T-helper 2 cell treated with Interferon-gamma antibody and Interleukin-4, amounts not matched to agents 5 μg/mL and 100 μg/mL, for 36 hours (primary cell): ENCODE measurements at places on chromosomes 16 and 17.

- no peak overlapping the region for H3K27ac ChIP-seq
- peaks cover 2% of the 10 kb centered on the region for H3K4me1 ChIP-seq
- H3K4me3 ChIP-seq = no peak overlapping the region
- no peak for DNase-seq
- no peaks in the 10 kb centered on the region for H3K36me3 ChIP-seq
Observed at GRCh38 chr17:35740216-35740615, 8.8 kb downstream of the RASL10B start.

- H3K27ac ChIP-seq = no peak overlapping the region
- H3K4me1 ChIP-seq = peaks cover 3% of the 10 kb centered on the region
- peaks cover 4% of the 10 kb centered on the region for H3K27me3 ChIP-seq
- no peaks in the 10 kb centered on the region for H3K36me3 ChIP-seq
- DNase-seq = no peak
Observed at GRCh38 chr17:13869331-13869940, 199.9 kb upstream of the COX10 start.

DNA sequence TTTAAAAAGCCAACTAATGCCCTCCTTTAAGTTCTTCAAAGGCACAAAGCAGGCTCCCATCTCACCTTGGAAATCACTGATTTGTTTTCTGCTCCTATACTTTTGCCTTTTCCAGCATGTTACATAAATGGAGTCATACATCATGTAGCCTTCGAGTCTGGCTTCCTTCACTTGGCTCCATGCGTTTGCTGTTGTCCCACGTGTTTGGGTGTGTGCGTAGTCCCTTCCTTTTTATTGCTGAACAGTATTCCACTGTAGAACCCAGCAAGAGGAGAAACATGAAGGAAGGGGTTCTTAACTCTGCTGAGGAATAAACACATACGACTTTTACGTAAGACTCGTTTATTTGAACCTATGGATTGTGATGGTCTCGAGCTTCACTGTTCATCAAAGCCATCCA, 82.0 kb downstream of the GPRC5B start:
- H3K4me1 ChIP-seq = peaks cover 9% of the 10 kb centered on the region
- no peak overlapping the region for H3K27ac ChIP-seq
- peaks cover 11% of the 10 kb centered on the region for H3K36me3 ChIP-seq
- no peaks in the 10 kb centered on the region for H3K27me3 ChIP-seq
- no peak overlapping the region for H3K4me3 ChIP-seq
- no peak for DNase-seq

- no peak for DNase-seq
- H3K4me3 ChIP-seq = no peak overlapping the region
- H3K36me3 ChIP-seq = peaks cover 44% of the 10 kb centered on the region
- peaks cover 37% of the 10 kb centered on the region for H3K4me1 ChIP-seq
- no peaks in the 10 kb centered on the region for H3K27me3 ChIP-seq
- peak overlapping the region; percentile 58 for H3K27ac ChIP-seq
Observed at GRCh38 chr17:59627770-59628171, 8.1 kb downstream of the CLTC start.

DNA sequence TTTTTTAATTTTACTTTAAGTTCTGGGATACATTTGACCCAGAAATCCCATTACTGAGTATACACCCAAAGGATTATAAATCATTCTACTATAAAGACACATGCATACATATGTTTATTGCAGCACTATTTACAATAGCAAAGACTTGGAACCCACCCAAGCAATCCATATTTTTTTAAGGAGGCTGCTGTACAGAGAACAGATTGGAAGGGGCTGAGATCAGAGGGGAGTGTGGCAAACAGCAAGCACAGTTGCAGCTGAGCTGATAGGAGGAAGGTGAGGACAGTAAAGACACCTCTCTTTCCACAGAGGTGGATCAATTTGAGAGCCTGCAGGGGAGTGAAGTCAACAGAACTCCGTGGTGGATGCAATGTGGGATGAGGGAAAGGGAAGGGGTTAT, 10.2 kb upstream of the TMEM238L start:
- no peak overlapping the region for H3K27ac ChIP-seq
- H3K4me1 ChIP-seq = no peaks in the 10 kb centered on the region
- DNase-seq = no peak

- no peak overlapping the region for H3K4me3 ChIP-seq
- H3K27me3 ChIP-seq = no peaks in the 10 kb centered on the region
- H3K4me1 ChIP-seq = no peaks in the 10 kb centered on the region
Observed at GRCh38 chr16:74309789-74310781, 13.5 kb downstream of the PSMD7 start.

DNA sequence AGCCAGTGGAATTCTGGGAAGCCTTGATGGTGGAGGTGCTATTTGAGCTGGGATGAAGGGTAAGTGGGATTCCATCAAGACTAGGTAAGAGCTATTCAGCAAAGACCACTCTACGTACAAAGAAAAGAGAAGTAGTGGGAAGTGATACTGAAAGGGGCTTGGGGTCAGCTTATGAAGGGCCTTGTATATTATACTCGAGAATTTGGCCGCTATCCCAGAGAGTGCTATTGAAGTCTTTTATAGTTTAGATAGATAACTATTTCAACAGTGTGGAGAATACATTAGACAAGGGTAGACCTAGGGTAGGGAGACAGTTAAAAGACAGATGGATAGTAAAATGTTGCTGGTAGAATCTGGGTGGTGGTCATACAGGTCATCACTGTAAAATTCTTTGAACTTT, 10.3 kb downstream of the DNAH2 start:
- no peak overlapping the region for H3K4me3 ChIP-seq
- H3K36me3 ChIP-seq = no peaks in the 10 kb centered on the region
- no peak overlapping the region for H3K27ac ChIP-seq

GRCh38 chr16:80615735-80616134, 74.9 kb downstream of the DYNLRB2 start:
- H3K36me3 ChIP-seq = peaks cover 19% of the 10 kb centered on the region
- no peak overlapping the region for H3K27ac ChIP-seq
- H3K4me1 ChIP-seq = peaks cover 5% of the 10 kb centered on the region
- H3K4me3 ChIP-seq = no peak overlapping the region
- no peak for DNase-seq
- H3K27me3 ChIP-seq = no peaks in the 10 kb centered on the region

DNA sequence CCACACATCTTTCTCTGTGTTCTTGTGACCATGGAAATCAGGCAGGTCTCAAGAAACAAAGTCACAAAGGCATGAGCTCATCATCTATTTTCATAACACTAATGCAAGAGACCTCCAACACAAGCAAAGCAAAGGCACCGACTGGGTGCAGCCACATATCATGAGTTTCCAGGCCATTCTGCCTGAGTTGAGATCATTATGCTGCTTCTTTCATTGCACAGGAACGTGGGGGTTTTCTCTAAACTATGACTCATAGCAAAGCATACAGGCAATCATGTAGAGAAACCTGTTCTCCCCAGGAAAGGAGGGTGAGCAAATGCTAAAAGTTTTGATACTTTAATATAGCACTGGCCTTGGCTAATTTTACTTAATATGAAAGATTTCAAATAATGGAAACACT, 60.7 kb downstream of the GRIN2A start:
- no peak for DNase-seq
- no peak overlapping the region for H3K27ac ChIP-seq
- H3K4me1 ChIP-seq = no peaks in the 10 kb centered on the region
- no peak overlapping the region for H3K4me3 ChIP-seq

DNA sequence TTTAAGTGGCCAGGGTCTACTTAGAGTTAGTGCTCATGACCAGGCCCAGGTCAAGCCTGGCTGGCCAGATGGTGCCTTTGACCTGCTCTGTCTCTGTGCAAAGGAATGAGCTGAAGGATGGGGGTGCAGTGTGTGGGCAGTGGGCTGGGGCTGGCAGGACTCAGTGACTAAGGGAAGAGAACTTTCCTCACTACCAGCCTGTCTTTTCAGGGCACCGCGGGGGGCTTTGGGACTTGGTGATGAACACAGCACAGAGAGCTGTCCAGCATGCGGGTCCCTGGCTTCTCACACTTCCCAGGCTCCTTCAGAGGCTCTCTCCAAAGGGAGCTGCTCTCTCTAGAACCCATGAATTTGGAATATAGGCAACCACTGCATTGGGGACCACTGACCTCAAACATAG, 43.0 kb upstream of the STH start:
- H3K36me3 ChIP-seq = no peaks in the 10 kb centered on the region
- H3K27ac ChIP-seq = no peak overlapping the region
- no peak for DNase-seq
- H3K4me1 ChIP-seq = no peaks in the 10 kb centered on the region
- no peak overlapping the region for H3K4me3 ChIP-seq

GRCh38 chr16:25135254-25135878, 23.8 kb downstream of the LCMT1 start:
- H3K27ac ChIP-seq = no peak overlapping the region
- H3K36me3 ChIP-seq = peaks cover 21% of the 10 kb centered on the region
- DNase-seq = no peak
- no peak overlapping the region for H3K4me3 ChIP-seq
- H3K27me3 ChIP-seq = no peaks in the 10 kb centered on the region
- H3K4me1 ChIP-seq = no peaks in the 10 kb centered on the region

GRCh38 chr16:19744670-19745069, 26.6 kb downstream of the IQCK start:
- H3K27me3 ChIP-seq = no peaks in the 10 kb centered on the region
- no peak overlapping the region for H3K27ac ChIP-seq
- H3K4me3 ChIP-seq = no peak overlapping the region
- no peak for DNase-seq

DNA sequence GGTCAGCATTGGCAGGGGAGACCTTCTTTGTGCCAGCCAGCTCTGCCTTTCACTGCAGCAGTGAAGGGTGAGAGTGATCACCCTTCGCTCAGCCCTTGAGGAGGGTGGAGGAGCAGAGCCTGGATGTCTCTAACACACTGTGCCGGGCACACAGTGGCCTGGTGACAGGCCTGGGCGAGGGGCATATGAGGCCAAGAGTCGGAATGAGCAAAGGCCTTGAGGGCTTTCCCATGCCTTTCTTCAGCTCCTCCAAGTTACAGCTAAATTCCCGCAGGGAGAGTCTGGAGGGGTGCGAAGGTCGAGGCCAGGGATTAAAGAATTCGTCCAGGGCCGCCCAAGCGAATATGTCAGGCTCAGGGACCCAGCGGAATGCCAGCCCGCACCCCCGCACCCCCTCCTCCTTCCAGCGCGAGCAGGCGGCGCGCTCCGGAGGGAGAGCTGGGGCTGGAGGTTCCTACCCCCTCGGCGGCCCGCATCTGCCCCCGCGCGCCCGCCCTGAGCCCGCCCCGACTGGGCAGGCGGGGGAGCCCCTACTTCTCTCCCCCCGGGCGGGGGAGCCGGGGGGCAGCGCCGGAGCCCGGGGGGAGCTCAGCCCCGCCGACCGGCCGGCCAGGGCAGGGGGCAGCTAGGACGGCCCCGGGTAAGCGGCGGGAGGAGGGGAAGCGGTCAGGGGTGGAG, at the start of gene RASL10B:
TSS of gene RASL10B (plus strand) at position 401 of the 678 bp plus-strand sequence. CDS start 3,546 bp downstream, outside the sequence.
- peak; percentile 38 for DNase-seq
- peak within 1 kb of the TSS; percentile 62 for H3K4me3 ChIP-seq
- H3K4me1 ChIP-seq = peaks cover 9% of the 10 kb centered on the region
- peaks cover 11% of the 10 kb centered on the region for H3K36me3 ChIP-seq
- H3K27me3 ChIP-seq = peaks cover 19% of the 10 kb centered on the region

- peaks cover 19% of the 10 kb centered on the region for H3K36me3 ChIP-seq
- H3K4me1 ChIP-seq = peaks cover 12% of the 10 kb centered on the region
- H3K27ac ChIP-seq = no peak overlapping the region
- no peak for DNase-seq
- H3K4me3 ChIP-seq = peak overlapping the region; percentile 61
- H3K27me3 ChIP-seq = peaks cover 17% of the 10 kb centered on the region
Observed at GRCh38 chr17:47423406-47424295, 99.9 kb downstream of the EFCAB13 start.

DNA sequence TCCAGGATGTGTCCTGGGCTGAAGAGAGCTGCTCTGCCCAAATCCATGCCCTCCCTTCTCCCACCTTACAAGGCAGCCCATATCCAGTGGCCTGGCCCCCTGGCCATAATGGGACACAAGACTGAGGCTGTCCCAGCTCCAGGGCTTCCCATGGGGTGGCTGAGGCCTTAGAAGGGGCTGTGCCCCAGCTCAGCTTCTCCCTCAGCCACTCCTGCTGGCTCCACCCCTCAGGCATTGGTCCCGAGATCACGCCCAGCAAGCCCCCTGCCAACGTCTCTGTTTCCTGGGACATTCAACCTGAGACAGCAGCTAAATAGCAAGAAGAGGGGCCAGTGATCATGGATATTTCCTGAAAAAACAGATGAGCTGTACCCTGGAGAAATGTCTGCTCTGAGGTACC, 43.3 kb downstream of the ARHGAP27 start:
- no peak overlapping the region for H3K4me3 ChIP-seq
- peaks cover 6% of the 10 kb centered on the region for H3K27me3 ChIP-seq
- H3K27ac ChIP-seq = no peak overlapping the region

GRCh38 chr17:79117905-79118487, 43.4 kb downstream of the ENGASE start:
- H3K4me1 ChIP-seq = no peaks in the 10 kb centered on the region
- no peak for DNase-seq
- no peaks in the 10 kb centered on the region for H3K27me3 ChIP-seq
